GM12864 (cell line): ENCODE measurements at places on chromosomes 6 and 20.
A peak's percentile ranks its signal among the peaks of the same experiment; 100 is the strongest.

- no peak for DNase-seq
Measured at GRCh38 chr6:97136626-97137358, 146.2 kb downstream of the MMS22L start.

DNA sequence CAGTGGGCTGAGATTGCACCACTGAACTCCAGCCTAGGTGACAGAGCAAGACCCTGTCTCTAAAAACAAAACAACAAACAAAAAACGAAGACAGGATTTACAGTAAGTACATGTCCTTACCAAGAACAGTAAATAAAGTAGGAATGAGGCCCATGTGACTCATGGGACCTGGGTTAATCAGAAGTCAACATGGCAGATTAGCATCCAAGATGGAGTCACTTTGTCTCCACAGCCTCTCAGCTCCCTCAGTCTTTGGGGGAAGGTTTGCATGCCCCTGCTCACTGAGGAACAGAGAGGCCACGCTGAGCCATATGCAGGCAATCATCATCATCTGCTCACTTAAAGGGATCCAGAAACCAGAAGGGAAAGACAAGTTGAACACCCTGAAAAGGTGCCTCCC lies 7.8 kb upstream of the MUC22 start:
- DNase-seq = no peak

DNA sequence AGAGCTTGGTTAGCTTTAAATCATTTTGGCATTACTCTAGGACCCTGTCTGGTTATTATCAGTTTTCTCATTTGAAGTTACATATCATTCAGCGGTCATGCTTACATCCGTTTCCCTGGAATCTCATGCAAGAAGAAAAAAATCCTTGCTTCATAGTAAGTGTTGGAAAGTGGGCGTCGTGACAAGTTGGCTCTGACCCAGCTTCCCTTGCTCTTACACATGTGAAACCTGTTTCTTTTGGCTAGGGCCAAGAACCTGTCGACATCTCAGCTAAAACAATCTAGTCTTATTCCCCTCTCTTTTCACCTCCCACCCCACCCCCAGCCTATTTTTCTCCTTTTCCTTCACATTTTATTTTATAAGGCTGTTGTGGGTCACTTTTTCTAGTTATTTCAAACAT lies 45.5 kb downstream of the ANKS1A start:
- no peak for DNase-seq

DNA sequence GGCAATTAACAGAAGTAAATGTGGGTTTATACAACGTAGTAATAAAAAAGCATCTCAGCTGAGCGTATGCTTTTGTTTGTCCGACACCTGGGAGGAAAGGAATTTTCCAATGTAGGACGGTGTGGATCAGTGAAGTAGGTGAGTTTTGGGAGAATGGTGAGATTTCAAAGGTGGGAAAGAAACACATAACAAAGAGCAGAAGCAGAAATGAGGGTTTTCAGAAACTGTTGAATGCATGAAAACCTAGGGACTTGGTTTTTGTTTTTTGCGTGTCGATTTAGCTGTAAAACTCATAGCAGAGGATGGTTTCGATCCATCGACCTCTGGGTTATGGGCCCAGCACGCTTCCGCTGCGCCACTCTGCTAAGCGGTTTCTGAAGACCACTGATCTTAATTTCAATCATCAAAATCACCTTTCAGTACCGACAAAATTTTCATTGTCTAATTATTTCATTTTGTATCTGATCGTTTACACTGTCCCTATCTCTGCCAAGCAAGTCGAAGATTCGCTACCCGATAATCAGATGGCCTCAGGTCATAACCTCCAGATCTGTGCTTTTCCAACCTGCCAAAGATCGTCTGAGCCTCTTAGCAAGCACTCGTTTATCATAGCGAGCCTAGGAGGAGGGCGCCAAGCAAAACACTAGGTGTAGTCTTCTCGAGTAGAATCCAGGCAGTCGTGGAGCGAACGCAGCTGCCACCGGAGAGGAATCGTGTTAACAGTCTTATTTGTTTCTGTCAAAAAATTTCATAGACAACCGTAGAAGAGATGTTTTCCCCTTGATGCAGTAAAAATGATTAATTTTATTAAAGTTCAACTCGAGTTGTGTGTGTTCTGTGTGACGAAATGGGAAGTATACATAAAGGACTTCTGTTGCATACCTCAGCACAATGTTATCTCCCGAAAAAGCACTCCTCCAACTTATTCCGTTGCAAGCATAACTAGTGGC lies 20.9 kb upstream of the POM121L2 start:
- DNase-seq = peak; percentile 36

DNA sequence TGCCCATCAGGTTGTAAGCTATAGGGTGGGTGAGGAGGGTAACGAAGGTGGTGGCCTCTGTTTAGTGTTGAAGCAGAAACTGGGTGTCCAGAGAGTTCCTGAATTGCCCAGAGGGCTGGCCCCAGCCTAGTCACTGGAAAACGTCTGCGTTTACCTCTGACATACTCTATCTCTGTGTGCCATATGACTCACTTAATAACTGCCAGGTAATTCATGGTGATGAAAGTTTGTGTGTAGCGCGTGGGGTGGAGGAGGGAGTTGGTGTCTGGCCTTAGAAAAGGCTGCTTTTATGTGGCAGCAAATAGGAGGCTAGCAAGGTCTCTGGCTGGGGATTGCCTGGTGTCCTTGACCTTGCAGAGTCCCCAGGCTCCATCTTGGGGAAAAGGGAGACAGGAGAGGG lies 47.3 kb downstream of the SLC35D3 start:
- no peak for DNase-seq

GRCh38 chr6:26367114-26367513 lies 2.1 kb downstream of the BTN3A2 start:
- DNase-seq = no peak
